ENCODE measurements at places on chromosomes 12 and 14. TPM values are rescaled to one million over a fixed set of nuclear protein-coding genes. Genes with fewer than 3 reads are reported as not detected.

Gene KRT5
- 0.32 TPM for total RNA-seq

Gene BICDL1
- total RNA-seq = 1.7 TPM

Gene KSR2
- total RNA-seq = not detected

Gene LRRIQ1
- total RNA-seq = under 0.01 TPM

Gene MIP
- total RNA-seq = not detected

Gene PTPRB
- 0.97 TPM for total RNA-seq

Measured in fibroblast of villous mesenchyme (primary cell).